ENCODE measurements at places on chromosomes 7 and 10.

GRCh38 chr10:97542169-97543024 is 30.2 kb upstream of the ANKRD2 start:
- DNase-seq = no peak

GRCh38 chr10:46323176-46323575 is 36.4 kb downstream of the ANTXRL start:
- DNase-seq = no peak

- DNase-seq = no peak
These were observed 258.5 kb downstream of the HDAC9 start for GRCh38 chr7:18753972-18754610.

GRCh38 chr7:80302636-80303035 is 168.0 kb downstream of the GNAI1 start:
- no peak for DNase-seq

DNA sequence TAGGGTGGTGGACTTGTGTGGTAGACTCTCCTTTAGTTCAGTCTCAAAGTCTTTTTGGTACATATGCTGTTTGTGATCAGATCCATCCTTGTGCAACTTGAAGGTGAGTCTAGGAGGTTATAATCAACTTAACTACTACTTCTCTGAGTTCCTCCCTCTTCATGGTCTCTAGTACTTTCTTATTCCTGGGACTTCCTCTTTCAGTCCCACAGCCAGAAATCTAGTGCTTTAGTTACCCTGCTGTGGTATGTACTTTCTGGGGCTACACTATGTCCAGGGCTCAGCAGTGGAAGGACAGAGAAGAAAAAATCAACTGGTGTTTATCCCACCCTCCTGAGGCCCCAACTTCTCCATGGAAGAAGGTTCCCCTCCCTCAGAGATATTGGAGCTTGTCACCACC is 19.4 kb upstream of the ATAD1 start:
- DNase-seq = no peak

GRCh38 chr7:44750424-44750823 is 1.8 kb downstream of the ZMIZ2 start:
- no peak for DNase-seq

DNA sequence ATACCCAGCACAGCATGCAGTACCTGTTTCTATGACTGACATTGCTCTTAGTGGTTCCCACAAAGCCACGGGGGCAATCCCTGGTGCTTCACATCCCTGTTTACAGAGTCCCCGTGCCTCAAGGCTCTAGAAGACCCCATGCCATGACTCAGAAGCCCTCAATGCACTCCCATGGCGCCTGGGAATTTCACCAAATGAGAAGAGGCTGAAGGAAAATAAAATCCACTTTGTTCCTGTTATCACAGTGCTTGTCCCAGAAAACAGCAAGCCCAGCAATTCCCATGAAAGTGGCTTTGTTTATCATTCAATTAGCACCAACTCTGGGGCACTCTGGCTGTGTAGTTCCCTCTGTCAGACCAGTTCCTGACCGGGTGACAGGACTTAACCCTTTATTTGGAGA is 268.3 kb downstream of the TNS3 start:
- no peak for DNase-seq

DNA sequence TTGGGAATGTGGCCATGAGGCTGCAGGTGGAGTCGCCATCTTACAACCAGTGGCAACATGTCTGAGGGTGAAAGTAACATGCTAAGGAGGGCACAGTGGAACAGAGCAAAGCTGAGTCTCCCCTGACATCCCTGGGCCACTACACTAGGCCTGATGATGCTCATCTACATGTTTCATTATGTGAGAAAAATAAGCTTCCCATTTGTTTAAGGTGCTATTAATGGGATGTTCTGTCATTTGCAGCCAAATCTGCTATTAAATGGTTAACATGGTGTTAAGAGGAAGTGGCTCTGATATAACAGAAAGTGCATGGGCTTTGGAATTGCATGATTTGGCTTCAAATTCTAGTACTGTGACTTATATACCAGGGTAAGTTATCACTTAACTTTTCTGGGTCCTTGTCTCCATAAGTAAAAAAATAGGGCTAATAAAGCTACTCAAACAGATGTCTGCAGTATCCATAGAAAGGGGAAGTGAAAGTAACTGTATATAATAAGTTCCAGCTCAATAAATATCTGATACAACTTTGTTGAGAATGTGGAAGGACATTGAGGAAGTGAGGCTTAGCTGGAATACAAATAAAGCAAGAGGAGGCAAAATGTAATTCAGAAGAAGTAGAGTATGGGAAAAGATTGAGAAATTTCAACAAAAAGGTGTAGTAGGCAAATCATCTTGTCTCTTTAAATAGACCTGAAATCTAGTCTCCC is 158.9 kb downstream of the RTKN2 start:
- DNase-seq = no peak

DNA sequence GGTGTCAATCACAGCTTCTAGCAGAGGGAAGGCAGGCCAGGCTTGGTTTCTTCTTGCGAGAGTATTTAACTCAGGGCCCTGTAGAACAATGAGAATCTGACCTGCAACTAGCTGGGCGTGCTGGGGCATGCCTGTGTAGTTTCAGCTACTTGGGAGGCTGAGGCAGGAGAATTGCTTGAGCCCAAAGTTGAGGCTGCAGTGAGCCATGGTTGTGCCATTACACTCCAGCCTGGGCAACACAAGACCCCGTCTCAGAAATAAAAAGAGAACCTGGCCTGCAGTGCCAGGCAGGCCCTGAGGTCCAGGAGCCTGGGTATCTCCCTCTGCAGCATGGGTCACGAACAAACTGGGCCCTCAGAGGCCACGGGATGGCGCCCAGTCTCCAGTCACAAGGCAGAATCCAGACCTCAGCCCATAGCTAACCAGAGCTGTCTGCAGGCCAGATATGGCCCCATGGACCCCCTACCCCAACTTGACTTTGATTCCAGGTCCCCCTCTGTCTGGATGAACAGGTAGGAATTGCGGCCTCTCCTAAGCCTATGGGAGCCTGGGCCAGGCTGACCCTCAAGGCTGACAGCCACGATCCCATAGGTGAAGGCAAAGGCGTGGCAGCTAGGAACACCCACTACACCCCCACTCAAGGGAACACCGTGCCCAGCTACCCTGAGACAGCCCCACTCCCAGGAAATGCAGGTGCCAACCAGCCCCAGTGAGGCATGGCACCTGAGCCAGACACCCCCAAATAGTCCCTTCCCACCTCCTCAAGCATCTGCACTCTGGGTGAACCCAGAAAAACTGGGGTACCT is 102.7 kb upstream of the TNRC18 start:
- DNase-seq = peak; percentile 40

DNA sequence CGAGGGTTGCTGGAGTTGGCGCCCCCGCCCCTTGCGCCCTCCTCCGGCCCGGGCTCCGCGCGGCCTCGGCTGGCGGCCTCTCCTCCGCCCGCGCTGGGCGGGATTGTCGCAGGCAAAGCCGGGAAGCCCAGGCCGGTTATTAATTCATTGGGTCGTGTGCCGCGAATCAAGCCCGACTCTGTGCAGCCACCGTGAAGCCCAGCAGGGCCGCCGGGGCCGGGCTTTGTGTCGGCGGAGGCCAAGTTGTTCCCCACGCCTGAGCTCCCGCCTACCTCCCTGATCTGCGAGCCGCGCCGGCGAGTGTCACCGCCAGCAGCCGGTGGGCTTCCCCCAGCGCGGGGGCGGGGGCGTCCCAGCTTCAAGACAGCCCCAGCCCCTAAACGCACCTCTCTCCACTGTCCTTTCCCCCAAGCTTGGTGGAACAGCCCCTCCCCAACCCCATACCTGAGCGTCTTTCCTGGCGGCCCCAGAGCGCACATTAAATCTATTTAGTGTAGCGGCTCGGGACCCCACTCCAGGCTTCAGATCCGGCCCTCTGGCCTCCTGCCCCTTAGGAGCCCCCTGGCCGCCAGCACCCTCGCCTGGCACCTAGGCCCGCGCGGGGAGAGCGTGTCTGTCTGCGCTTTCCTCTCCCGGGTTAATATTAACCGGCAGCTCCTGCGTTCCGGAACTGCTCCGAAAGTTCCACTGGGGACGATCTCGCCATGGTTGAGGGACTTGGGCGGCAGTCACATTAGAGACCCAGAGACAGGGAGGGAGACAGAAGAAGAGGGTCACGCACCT is 3.5 kb downstream of the SHH start:
- no peak for DNase-seq

- DNase-seq = no peak
These were observed 33.8 kb upstream of the FZD8 start for GRCh38 chr10:35675846-35676245.

GRCh38 chr7:151590071-151590849 is 70.6 kb upstream of the RHEB start:
- no peak for DNase-seq

DNA sequence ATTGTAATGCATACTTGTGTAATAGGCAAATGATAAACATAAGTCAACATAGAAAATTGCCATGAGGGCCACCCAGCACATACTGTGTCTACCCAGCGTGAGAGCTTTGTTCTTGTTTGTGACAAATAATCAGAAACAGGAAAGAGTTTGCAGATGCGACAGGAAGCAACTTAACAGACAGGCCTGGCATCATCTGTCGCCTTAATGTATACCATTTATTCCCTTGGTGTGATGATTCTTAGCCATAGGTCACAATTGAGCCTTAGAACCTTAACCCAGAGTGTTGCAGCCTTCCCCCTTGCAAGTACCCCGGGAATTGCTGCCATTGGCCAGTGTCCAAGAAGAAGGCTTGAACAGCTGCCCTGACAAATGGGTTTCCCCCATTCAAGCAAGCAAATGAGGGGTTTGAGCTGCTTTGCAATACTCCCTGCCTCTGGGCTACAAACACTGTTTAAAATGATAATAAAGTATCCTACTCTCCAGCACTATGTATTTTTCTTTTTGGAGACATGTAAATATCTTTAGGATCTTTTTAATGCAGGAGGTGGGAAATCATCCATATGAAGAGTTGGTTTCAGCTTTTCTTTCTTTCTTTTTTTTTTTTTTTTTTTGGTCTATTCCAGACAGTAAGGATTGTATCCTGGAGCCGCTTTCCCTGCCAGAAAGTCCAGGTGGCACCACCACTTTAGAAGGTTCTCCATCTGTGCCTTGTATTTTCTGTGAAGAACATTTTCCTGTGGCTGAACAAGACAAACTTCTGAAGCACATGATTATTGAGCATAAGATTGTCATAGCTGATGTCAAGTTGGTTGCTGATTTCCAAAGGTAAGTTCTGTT is 80.0 kb downstream of the ZNF277 start:
- DNase-seq = no peak

- DNase-seq = no peak
These were observed 51.6 kb upstream of the MPP7 start for GRCh38 chr10:28354511-28354910.

- DNase-seq = no peak
These were observed 102.8 kb upstream of the ARID5B start for GRCh38 chr10:61798713-61799112.

- no peak for DNase-seq
These were observed 508.8 kb downstream of the GRID1 start for GRCh38 chr10:85857791-85858190.

DNA sequence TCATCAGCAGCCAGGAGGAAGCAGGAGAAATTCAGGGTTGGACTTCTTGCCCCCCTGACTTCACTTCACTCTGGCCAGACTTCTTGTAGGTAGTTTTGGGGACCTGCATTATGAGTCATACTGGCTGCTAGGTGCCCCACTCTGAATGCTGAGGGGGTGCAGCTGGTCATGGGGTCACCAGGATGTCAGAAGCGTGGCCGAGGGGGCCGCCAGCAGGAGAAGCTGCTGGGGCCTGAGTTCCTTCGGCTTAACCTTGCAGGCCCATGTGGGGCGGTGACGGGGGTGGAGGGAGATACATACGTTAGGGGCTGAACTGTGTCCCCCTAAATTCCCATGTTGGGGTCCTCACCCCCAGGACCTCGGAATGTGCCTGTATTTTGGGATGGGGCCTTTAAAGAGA is 18.2 kb downstream of the UNCX start:
- DNase-seq = no peak

DNA sequence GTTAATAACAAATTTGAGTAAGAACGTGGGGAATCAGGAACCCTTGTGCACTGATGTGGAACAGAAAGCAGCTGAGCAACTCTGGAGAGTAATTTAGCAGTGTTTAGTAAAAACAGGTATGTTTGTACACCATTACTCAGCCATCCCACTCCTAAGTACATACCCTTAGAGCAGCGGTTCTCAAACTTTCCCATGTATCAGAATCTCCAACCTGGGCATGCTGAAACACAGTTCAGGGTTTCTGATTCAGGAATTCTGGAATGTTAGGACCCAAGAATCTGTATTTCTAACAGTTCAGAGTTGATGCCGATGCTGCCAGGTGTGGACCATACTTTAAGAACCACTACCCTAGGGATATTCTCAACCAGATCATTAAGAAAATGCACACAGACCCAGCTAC is 5.1 kb downstream of the SGMS1 start:
- no peak for DNase-seq

DNA sequence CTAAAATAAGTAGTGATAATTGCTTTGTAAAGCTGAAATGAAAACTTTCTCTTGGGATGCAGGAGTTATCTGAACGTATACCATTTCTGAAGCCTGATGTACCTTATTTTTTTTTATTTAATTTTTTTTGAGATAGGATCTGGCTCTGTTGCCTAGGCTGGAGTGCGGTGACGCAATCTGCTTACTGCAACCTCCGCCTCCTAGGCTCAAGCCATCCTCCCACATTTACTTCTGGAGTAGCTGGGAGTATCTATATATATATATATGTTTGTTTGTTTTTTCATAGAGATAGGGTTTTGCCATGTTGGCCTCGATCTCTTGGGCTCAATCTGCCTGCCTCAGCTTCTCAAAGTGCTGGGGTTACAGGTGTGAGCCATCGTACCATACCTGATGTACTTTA is 2.4 kb downstream of the PMPCB start:
- no peak for DNase-seq

DNA sequence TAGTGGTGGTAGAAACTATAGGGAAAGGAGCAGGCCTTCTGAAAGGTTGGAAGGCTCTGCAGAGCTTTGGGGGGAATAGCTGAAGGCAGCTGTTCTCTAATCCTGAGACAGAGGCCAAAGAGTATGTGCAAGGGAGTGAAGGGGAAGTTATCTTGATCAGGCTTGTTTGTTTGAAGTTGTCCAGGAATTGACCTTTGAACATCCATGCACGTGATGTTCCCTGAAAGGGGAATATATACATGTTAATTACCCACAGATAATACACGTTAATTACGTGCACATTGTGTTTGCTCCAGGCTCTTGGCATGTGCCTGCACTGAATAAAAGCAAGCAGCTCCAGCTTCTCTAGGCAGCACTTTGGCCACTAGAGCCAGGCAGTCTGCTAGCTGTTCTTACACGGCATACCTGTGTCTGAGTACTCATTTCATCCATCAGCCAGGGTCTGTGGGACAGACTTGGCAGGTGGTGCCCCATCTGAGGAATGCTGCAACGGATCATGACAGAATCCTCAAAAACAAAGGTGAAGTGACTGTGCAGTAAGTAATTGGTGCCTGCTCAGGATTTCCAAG is 18.0 kb upstream of the STARD3NL start:
- no peak for DNase-seq

GRCh38 chr7:30938435-30939316 is 25.1 kb upstream of the GHRHR start:
- DNase-seq = peak; percentile 46

All from CD4-positive, alpha-beta T cell treated with Interleukin-12 subunit alpha and Interleukin-12 subunit beta, for 1 hour (primary cell).